NCI-H460 (cell line): ENCODE measurements at places on chromosomes 4 and X. TPM values are rescaled to one million over a fixed set of nuclear protein-coding genes. Genes with fewer than 3 reads are reported as not detected.

Gene SATL1
- 0.17 and 0.37 TPM in 2 replicates for total RNA-seq

Gene TRIM60
- not detected in 2 replicates for total RNA-seq

Gene QRFPR
- not detected in 2 replicates for total RNA-seq

Gene MAGEB2
- 60.3 and 66.4 TPM in 2 replicates for total RNA-seq

Gene SMR3B
- not detected in 2 replicates for total RNA-seq

Gene FMR1NB
- total RNA-seq, result not detected in 2 replicates

Gene PITX2
- 0.92 and 0.95 TPM in 2 replicates for total RNA-seq

Gene ADGRA3
- 30.3 and 36.2 TPM in 2 replicates for total RNA-seq

Gene SOD3
- not detected in 2 replicates for total RNA-seq

Gene PPP3CA
- 15.7 and 16.5 TPM in 2 replicates for total RNA-seq

Gene GAGE13
- total RNA-seq, result not detected in 2 replicates

Gene PAGE2B
- not detected in 2 replicates for total RNA-seq

Gene PHEX
- 0.64 and 0.84 TPM in 2 replicates for total RNA-seq

Gene AKAP14
- total RNA-seq, result not detected in 2 replicates

Gene RPA4
- total RNA-seq, result 0.67 and 0.78 TPM in 2 replicates

Gene MAGEA3
- not detected in 2 replicates for total RNA-seq

Gene SPANXN3
- total RNA-seq, result not detected in 2 replicates

Gene SSX1
- total RNA-seq, result not detected in 2 replicates

Gene LRCH2
- 0.06 and 0.07 TPM in 2 replicates for total RNA-seq

Gene SRPX2
- total RNA-seq, result 34.8 and 39.8 TPM in 2 replicates
